ENCODE measurements at places on chromosomes 3 and 15.
A peak's percentile ranks its signal among the peaks of the same experiment; 100 is the strongest.

DNA sequence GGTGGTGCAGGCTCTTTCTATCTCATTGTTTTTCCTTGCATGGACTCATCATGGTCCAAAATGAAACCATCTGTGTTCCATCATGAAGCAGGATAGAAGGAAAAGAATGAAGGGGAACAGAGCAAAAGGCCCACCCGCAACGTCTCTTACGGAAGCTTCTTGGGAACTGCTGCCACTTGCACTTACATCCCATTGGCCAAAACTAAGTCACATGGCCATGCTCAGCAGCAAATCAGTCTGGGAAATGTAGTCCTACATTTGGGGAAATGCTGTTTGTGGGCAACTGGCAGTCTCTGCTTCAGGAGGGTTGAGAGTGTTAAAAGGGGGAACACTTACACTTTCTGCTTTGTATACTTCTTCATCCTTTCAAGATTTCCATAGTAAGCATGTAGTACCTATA lies 191.6 kb downstream of the SV2B start:
- DNase-seq = no peak

DNA sequence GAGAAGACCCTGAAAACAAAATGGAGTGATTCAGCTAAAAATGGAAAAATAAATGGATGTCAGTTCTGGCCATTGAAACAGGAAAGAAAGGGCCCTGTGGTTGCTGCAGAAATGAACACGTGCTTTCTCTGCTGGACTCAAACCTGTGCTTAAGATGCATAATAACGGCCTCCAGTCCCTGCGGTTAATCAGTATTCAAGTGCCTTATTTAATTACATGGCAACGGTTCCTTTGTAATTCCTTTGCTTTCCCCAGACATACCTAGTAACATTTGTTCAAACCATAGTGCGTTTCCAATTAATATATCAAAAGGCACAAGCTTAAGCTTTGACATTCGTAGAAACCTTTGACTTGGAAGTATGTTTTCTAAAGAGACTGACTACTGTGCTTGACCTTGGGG lies 428.3 kb downstream of the GABRG3 start:
- DNase-seq = no peak

DNA sequence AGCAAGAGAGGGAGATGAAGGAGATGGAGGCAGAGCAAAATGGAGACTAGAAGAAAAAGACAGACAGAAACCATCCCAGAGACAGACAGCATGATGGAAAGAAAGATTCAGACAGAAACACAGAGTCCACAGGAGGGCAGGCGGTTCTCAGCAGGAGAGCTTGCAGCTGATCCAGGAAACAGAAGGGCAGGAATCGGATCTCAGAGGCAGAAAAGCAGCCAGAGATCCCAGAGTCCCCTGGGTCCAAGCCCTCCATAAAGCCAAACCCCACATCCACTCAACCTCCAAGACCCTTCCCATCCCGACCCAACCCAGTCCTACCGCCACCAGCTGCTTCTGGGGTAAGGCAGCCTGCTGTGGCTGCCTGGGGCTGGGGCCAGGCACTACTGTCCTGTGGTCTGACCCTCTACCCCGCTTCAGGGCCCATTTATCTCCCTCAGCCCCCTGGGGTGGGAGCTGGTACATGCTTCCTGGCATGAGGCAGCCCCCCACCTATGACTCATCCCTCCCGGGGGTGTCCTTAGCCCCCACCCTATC lies at the start of gene UCN2:
UCN2 (minus strand) TSS at position 400 of the 537 bp plus-strand sequence. CDS start 657 bp downstream, outside the sequence.
- no peak for DNase-seq

- DNase-seq = no peak
Observed at GRCh38 chr3:35744419-35744818, 105.1 kb downstream of the ARPP21 start.

- no peak for DNase-seq
Observed at GRCh38 chr3:110193074-110193473, 855.7 kb upstream of the DPPA4 start.

DNA sequence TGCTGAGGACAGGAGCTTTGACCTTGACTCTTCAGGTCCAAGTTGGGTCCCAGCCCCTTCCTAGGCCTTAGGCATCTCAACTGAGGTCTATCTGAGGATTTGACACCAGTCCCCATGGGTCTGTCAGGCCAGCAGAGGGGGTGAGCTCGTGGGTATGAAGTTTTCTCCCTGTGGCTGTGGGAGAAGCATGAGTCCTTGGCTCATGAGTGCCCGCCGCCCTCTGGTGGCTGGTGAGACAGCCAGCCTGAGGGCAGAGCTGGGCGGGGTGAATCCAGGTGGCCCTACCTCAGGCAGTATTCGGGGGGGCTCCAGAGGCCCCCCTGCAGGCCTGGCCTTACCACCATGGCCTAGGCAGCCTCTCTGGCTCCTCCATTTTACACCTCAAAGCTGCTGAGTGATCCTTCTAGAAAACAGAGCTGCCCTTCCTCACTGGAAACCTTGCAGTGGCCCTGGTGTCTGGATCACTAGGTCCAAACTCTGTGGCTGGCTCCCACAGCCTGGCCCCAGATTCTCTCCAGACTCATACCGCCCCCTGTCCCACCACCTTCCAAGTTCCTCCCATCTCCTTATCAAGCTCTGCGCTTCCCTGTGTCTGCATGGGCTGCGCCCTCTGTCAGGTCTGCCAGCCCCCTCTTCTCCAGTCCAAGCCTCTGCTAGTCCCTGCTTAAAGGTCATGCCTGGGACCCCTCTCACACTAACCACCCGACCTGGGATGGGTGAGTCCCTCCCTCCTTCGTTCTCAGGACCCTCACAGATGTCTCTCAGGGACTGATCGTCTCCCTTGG lies 16.1 kb downstream of the SH2D7 start:
- peak; percentile 85 for DNase-seq

GRCh38 chr3:106985721-106986120 lies 391.5 kb upstream of the CCDC54 start:
- DNase-seq = no peak

DNA sequence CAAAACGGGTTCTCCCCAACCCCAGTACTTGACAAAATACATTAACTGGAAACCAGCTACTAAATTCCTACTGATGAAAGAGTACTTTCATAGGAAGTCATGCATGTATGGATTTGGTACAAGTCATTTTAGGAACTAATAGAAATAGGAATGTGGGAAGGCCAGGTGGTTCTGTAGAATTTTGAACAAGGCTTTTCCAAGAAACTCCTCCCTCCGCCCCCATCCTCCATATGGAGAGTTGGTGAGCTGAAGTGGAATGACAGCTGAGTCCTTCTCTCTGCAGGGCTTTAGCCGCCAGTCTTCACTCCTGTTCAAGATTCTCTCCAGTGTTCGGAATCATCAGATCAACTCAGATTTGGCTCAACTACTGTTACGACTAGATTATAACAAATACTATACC lies 33.2 kb downstream of the TUBGCP4 start:
- no peak for DNase-seq

- no peak for DNase-seq
Observed at GRCh38 chr3:188740010-188740409, 431.8 kb upstream of the TPRG1 start.

DNA sequence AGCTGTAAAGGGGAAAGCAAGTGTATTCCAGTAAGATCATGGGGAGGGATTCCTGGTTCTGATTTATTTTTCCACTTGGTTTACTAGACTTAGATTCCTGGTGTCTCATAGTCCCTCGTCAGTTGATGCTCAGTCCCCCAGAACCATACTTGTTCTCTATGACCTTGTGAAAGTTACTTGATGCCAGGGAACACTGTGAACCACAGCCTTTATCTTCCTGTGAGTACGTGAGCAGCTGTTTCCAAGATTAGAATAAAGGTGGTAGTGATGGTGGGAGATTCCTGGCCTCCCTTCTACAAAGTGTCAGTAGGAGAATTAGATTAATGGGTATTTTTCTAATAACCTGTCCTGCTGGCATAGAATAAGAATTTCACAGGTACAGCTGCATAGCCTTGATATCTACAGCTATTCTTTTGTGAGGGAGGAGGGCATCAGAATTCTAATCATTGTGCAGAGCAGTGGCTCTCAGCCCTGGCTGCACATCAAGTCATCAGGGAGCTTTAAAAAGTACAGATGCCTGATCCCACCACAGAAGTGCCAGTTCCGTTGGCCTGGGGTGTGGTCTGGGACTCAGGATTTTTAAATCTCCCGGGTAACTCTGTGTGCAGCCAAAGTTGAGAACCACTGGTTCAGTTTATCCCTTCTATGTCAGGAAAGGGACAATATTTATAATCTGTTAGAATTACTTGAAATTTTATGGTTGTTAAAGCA lies 20.0 kb downstream of the GPD1L start:
- DNase-seq = no peak

GRCh38 chr3:153055217-153055616 lies 106.8 kb upstream of the RAP2B start:
- DNase-seq = no peak

DNA sequence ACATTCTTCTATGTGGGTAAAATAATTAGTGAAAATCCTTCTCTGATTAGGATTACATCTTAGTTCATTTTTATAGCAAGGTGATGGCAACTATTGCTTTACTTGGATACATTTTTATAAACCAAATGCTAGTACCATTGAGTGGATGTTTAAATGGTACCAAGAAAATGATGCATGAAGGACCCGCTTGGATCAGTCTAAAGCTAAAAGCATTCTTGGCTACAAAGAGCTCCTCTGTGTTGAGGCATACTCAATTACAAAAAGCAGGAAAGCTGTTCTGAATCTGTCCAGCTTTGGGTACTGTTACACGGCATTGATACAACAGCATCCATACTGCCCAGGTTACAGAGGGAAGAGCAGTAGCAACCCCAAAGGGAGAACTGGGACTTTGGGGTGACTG lies 217.2 kb downstream of the PDZRN3 start:
- no peak for DNase-seq

DNA sequence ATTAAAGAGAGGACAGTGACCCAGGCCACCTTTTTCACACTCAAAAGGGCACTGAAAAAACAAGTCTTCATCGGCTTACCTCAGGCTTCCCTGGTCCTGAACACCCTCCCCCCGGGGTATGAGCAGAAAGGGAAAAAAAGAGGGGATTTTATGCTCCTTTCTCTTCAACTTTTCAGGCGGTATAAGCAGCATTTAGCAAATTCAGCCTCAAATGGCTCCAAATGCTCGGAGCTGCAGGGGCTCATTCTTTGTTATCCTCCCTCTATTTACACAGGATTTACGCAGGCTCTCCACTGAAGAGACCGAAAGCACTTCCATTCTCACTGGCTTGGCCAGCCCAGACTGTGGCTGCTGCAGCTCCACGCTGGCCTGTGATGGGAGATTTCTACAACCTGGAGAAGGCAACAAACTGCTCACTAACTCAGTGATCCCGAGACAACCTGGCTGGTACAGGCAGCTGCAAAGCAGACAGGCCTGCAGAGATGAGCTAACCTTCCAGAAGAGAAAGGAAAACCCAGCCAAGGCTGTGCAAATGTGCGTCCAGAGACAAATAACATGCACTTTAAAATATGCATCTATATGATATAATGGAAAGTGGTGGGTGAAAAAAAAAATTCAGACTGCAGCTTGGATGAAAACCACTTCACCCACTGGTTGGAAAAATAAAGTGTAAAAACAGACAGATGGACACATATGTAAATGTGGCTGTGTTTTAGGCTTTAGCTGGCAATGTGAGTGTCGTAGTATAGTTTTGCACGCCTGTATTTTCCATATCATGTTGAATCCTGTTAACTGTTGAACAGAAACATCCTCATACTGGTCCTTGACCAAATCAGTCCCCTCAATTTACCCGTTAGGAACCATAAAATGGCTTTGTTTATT lies 54.2 kb downstream of the MEIS2 start:
- DNase-seq = peak; percentile 59

- DNase-seq = no peak
Observed at GRCh38 chr15:36208868-36209582, 370.4 kb upstream of the CDIN1 start.

GRCh38 chr3:183438735-183439134 lies 10.3 kb upstream of the MCF2L2 start:
- DNase-seq = no peak

DNA sequence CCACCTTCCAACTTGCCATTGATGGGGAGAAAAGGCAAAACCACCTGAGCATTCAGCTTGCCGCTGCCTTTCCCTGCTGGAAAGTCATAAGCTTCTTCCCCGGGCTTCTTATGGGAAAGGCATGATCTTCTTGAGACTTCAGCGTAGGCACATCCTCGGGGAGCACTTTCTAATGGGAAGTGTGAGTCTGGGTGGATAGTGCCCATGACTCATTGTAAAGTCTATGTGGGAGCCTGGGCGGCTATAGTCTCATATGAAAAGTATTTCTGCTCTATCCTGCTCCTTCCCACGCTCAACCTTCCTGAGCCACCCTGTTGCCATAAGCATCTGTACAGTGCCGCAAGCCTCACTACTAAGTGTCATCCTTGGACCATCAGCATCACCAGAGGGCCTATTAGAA lies 309.9 kb upstream of the THBS1 start:
- DNase-seq = no peak

- DNase-seq = no peak
Observed at GRCh38 chr3:140467796-140468315, 210.0 kb upstream of the TRIM42 start.

DNA sequence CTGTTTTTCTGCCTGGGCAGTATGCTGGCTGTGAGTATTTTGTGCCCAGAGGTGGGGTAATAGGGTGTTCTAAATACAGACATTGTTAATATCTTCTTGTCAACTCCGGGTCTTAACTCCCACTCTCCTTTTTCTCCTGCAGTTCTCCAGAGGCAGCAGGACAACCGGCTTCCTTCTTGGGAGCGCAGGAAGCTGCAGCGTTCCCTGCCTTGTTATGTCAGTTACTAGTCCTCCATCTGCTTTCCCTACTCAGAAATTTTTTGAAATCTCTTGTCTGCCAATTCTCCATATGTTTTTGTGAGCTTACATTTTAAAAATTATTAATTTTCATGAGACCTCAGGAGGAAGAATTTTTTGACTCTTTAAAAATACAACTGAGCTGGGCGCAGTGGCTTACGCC lies 67.2 kb downstream of the NEO1 start:
- DNase-seq = no peak

DNA sequence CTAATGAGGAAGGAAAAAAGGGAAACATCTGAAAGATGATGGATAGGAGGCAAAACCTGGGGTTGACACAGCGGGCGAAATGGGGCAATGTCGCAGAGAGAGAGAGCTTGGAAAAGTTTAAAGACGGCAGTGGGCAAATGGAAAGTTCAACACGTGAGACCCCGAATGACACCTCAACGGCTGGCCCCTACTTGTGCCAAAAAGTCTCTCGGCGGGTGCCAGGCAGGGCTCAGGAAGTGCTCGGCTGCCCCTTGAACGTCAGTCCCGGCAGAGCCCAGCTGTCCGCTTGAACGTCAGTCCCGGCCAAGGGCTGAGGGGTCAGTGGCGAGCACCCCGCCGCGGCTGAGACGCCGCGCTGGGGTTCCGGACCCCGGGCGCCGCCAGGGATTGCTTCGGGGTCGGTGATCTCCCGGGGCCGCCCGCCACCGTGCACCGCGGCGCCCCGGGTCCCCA lies 658 bp downstream of the EOGT start:
- DNase-seq = peak; percentile 77

DNA sequence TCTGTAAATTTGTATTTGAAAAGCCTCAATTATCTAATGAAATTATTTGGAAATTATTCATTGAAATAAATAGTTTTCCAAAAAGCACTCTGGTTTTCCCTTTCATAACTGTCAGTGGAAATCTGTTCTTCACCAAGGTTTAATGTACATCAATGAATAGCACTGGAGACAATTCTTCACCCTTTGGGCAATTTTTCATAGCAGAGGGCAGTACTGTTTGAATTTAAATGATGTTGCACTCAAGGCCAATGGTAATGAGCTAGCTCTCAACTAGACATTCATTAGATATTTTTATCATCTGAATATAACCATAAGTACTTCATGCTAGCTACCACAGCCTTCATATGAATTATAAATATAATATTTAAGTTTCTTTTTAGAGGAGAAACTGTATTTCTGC lies 658.2 kb upstream of the CCDC54 start:
- DNase-seq = no peak

Data from femur (tissue), 1 donor.